ENCODE measurements at places on chromosomes 6 and 20.

- DNase-seq, result no peak
These were observed 33.4 kb downstream of the SNAI1 start for GRCh38 chr20:50015993-50016770.

DNA sequence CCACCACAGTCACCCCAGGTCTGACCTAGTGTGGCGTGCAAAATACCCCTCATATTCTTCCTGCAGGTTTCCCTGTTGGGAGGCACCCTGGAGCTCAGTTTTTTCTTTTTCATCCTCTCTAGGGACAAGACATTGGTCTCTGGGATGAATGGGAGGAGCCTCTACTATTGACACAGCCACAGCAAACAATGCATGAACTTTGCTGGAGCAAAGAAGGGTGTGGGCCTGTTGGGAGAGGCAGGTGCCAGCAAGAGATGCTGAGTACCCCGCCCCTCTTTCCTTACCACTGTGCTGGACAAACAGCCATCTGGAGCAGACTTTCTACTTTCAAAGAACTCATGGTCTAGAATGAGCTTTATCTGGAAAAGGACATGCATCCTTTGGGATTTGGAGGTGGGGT, 10.1 kb downstream of the TGM3 start:
- no peak for DNase-seq

DNA sequence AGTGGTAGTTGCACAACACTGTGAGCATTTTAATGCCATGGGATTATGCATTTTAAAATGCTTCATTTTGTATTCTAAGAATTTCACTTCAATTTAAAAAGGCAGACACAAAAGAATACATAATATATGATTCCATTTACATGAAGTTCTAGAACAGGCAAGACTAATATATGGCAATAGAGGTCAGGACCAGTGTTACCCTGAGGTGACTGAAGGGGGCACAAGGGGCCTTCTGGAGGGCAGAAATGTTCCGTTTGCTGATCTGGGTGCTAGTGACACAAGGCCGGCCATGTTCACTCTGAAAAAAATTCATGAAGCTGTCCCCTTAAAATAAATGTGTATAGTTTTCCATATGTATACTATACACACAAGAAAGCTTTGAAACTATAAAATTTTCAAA, 28.5 kb downstream of the TASP1 start:
- DNase-seq, result peak; percentile 35

DNA sequence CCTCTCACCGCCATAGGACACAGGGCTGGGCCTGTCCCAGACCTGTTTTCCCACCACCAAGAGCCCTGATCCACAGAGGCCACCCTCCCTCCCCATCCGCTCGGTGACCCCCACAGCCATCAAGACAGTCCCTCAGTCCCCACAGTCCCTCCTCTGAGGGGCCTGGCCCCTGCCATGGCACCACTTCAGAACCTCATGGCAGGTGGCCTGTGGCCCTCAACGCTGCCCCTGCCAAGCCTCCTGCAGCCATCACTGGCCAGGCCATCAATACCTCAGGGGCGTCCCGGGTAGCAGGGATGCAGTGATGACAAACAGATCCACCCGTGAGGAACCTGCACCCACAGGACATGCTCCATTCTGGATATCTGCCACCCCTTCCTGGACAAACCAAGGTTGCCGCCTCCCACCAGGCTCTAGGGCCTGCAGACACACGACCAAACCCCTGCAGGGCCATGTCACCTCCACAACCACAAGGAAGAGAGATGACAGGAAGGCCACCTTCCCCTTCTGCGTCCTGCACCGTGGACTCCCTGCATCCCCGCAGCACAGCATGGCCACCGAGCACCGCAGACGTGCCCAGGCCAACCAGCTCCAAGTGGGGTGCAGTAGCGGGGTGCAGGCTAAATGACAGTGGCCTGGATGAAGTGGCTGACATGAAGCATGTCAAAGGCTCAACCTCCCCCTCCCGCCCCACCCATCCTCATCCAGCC, 14.0 kb downstream of the TAF4 start:
- DNase-seq, result no peak

- no peak for DNase-seq
These were observed 76.0 kb downstream of the ADTRP start for GRCh38 chr6:11702500-11703130.

GRCh38 chr6:158023597-158023939, 41.9 kb downstream of the SYNJ2 start:
- no peak for DNase-seq
